ENCODE measurements at places on chromosomes 16 and 17. TPM values are rescaled to one million over a fixed set of nuclear protein-coding genes. Genes with fewer than 3 reads are reported as not detected.
A peak's percentile ranks its signal among the peaks of the same experiment; 100 is the strongest.

Gene CCDC154
- total RNA-seq = 1.0 TPM

GRCh38 chr17:66889480-66890230 lies 54.7 kb downstream of the CACNG5 start:
- no peak for DNase-seq
- H3K4me3 ChIP-seq = no peak overlapping the region
- peaks cover 37% of the 10 kb centered on the region for H3K27me3 ChIP-seq
- no peak overlapping the region for H3K27ac ChIP-seq
- H3K36me3 ChIP-seq = no peaks in the 10 kb centered on the region
- no peaks in the 10 kb centered on the region for H3K4me1 ChIP-seq

GRCh38 chr17:28792877-28793661 lies 49.3 kb downstream of the TRAF4 start:
- DNase-seq = no peak
- H3K36me3 ChIP-seq = peaks cover 5% of the 10 kb centered on the region
- no peak overlapping the region for H3K27ac ChIP-seq
- no peak overlapping the region for H3K4me3 ChIP-seq
- no peaks in the 10 kb centered on the region for H3K27me3 ChIP-seq
- H3K4me1 ChIP-seq = peaks cover 2% of the 10 kb centered on the region

Gene CBLN1
- not detected for total RNA-seq

Gene NPIPA8
- 0.39 TPM for total RNA-seq

DNA sequence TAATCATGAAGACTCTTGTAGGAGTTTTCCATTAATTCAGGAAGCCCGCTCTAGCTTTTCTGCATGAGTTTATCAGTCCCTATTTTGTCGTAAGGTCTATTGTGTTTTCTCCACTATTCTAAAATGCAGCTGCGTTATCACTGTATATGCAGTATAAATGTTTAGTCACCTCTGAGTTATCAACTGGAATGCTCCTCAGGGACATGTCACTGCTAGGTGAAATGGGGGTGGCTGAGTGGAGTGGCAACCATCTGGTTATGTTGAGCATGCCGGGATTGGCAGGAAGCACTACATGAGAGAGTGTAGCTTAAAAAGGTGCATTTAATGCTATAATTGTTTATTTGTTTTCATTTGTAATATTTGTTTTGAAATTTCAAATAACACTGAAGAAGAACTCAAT lies 285.2 kb upstream of the ELAC2 start:
- no peak for DNase-seq
- H3K36me3 ChIP-seq = no peaks in the 10 kb centered on the region
- no peak overlapping the region for H3K27ac ChIP-seq
- H3K4me1 ChIP-seq = peaks cover 17% of the 10 kb centered on the region
- H3K4me3 ChIP-seq = no peak overlapping the region

GRCh38 chr16:8569650-8570346 lies 20.5 kb downstream of the TMEM114 start:
- no peaks in the 10 kb centered on the region for H3K27me3 ChIP-seq
- H3K27ac ChIP-seq = no peak overlapping the region
- no peak for DNase-seq
- peaks cover 12% of the 10 kb centered on the region for H3K4me1 ChIP-seq
- H3K36me3 ChIP-seq = no peaks in the 10 kb centered on the region

GRCh38 chr17:4587803-4588202 lies 3.5 kb downstream of the SMTNL2 start:
- peaks cover 19% of the 10 kb centered on the region for H3K4me1 ChIP-seq
- peaks cover 50% of the 10 kb centered on the region for H3K27me3 ChIP-seq
- H3K36me3 ChIP-seq = no peaks in the 10 kb centered on the region
- H3K4me3 ChIP-seq = no peak overlapping the region

GRCh38 chr16:31270795-31271194 lies 11.0 kb downstream of the ITGAM start:
- H3K27me3 ChIP-seq = peaks cover 15% of the 10 kb centered on the region
- H3K36me3 ChIP-seq = no peaks in the 10 kb centered on the region
- no peak overlapping the region for H3K4me3 ChIP-seq
- DNase-seq = peak; percentile 13
- no peaks in the 10 kb centered on the region for H3K4me1 ChIP-seq
- H3K27ac ChIP-seq = no peak overlapping the region

Gene DPEP2
- total RNA-seq = not detected

Gene ACSF3
- 33.5 TPM for total RNA-seq

DNA sequence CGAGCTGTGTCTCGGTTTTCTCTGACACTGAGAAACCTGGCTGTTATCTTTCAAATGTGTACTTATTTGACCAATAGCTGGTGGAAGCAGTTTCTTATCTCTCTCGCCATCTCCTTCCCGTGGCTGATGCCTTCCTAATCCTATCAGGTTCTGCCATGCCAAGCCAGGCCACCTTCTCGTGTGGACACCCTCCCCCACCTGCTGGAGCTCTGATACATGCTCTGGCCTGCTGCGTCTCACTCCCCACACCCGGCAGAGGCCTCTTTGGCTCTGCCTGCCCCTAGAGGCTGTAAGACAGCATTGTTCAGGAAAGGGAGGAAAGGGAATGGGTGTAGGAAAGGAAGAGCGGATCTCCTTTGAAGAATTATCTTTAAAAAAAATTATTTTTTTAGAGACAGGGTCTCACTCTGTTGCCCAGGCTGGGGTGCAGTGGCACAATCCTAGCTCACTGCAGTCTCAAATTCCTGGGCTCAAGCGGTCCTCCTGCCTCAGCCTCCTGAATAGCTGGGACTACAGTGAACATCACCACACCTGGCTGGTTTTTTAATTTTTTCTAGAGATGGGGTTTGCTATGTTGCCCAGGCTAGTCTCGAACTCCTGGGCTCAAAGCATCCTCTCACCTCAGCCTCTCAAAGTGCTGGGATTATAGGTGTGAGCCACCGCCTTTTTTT lies 7.5 kb upstream of the ARMC5 start:
- H3K27me3 ChIP-seq = no peaks in the 10 kb centered on the region
- no peak overlapping the region for H3K4me3 ChIP-seq
- H3K36me3 ChIP-seq = no peaks in the 10 kb centered on the region
- H3K27ac ChIP-seq = peak overlapping the region; percentile 93

DNA sequence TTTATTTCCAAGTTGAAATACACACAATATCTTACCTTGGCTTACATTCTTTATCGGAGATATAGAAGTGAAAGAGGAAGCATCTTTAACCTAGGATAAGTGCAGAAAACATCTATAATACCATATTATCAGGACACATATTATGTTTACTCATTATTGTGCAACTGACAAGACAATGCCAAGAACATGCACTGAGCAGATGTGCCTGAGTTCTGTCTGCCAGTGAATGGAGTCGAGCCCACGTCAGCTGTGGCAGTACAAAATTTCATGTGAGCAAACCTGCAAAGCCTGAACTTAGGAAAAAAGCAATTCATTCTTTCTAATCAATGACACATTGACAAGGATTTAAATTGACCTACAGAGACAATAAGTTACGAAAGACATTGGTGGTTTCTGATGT lies 154.4 kb downstream of the AXIN2 start:
- DNase-seq = no peak
- H3K27ac ChIP-seq = no peak overlapping the region
- H3K4me3 ChIP-seq = no peak overlapping the region
- peaks cover 2% of the 10 kb centered on the region for H3K27me3 ChIP-seq
- H3K36me3 ChIP-seq = no peaks in the 10 kb centered on the region

DNA sequence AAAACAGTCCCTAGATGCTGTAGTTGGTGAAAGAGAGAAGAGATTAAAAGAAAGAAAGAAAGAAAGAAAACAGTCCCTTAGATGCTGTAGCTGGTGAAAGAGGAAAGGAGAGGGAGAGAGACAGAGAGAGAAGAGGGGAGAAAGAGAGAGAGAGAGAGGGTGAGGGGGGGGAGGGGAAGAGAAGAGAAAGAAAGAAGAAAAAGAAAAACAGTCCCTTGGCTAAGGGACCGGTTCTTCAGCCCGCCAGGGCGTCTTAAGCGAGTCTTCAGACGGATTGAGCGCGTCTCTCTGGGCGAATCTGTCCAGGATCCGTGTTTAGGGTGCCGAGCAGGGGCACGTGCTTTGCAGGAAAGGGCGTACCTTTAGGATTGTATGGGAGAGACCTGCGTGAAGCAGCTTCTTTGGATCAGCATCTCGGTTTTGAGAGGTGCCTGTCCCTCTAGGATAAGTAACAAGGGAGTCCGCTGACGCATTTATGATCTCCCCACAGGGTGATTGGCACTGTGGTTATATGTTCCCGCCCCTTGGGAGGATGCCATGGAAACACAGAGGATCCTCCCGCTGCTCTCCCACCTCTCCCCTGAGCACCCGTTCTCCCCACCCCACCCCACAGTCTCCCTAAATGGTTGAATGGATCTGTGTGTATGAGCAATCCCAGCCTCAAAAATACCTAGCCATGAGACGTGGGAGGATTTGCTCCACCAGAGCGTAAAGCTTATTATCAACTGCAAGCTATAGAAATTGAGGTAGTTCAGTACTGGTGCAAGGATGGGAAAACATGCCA lies 16.7 kb downstream of the GNGT2 start:
- H3K36me3 ChIP-seq = no peaks in the 10 kb centered on the region
- DNase-seq = no peak
- peaks cover 7% of the 10 kb centered on the region for H3K4me1 ChIP-seq
- H3K27ac ChIP-seq = peak overlapping the region; percentile 99
- H3K27me3 ChIP-seq = no peaks in the 10 kb centered on the region
- H3K4me3 ChIP-seq = peak overlapping the region; percentile 93

DNA sequence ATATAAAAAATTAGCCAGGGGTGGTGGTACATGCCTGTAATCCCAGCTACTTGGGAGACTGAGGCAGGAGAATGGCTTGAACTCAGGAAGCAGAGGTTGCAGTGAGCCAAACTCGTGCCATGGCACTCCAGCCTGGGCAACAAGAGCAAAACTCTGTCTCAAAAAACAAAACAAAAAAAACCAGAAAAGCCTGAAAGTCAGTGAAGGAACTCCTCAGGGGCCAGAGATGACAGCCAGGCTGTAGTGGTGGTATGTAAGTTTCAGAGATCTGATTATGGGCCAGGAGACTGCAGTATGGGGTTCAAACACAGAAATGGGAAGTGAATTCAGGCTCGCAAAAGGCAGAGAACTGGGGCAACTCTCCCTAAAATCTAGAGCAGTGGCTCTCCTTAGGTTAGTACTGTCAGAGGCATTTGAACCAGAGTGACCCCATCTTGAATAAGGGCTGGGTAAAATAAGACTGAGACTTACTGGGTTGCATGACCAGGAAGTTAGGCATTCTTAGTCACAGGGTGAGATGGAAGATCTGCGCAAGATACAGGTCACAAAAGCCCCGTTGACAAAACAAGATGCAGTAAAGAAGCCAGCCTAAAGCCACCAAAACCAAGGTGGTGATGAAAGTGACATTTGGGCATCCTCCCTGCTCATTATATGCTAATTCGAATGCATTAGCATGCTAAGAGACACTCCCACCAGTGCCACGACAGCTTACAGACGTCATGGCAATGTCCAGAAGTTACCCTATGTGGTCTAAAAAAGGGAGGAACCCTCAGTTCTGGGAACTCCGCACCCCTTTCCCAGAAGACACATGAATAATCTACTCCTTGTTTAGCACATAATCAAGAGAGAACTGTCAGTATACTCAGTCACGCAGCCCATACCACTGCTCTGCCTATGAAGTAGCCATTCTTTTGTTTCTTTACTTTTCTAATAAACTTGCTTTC lies 120.2 kb upstream of the XYLT1 start:
- H3K4me1 ChIP-seq = no peaks in the 10 kb centered on the region
- H3K4me3 ChIP-seq = no peak overlapping the region
- peak; percentile 40 for DNase-seq
- no peaks in the 10 kb centered on the region for H3K36me3 ChIP-seq
- no peaks in the 10 kb centered on the region for H3K27me3 ChIP-seq

Gene TEX14
- total RNA-seq = 0.13 TPM

Gene ASGR1
- total RNA-seq = 2.4 TPM

DNA sequence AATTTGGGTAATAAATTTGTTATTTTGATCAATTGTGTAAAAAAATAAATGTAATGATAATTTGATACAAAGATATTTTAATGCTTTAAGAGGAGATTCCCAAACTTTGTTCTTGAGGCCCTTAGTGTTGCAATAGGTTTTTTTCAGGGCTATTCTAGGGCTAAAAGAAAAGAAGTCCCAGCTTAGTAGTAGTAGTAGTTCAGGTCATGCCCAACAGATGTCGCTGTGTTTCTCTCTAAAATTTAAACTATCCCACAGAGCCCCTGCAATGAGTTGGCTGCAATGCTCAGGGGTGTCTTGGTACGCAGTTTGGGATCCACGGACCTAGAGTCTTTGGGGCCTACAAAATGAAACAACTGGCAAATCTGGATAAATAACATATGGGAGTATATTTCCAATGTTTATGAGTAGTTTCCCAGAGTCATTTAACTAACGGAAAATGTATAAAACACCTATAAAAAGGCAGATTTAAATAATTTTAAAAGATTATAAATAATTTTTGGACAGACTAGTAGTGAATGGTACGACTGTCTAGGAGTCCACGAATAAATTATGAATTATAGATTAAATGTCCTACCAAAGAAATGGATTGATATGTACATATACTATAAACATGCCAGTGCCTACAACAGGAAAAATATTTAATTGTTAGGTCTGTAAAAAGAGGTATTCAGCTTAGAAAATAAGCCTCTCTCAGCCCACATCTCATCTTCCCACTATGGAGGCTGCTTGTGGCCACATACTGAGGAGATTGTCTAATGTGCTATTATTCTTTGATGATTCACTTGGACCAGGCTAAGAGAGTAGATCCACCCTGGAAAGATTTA lies 228.5 kb upstream of the PMFBP1 start:
- peak overlapping the region; percentile 20 for H3K27ac ChIP-seq
- no peak for DNase-seq
- H3K36me3 ChIP-seq = peaks cover 5% of the 10 kb centered on the region
- H3K27me3 ChIP-seq = no peaks in the 10 kb centered on the region
- H3K4me1 ChIP-seq = peaks cover 7% of the 10 kb centered on the region

GRCh38 chr17:51684214-51684613 lies 423.9 kb downstream of the UTP18 start:
- no peaks in the 10 kb centered on the region for H3K36me3 ChIP-seq
- no peak overlapping the region for H3K27ac ChIP-seq
- no peaks in the 10 kb centered on the region for H3K4me1 ChIP-seq
- no peaks in the 10 kb centered on the region for H3K27me3 ChIP-seq

Gene DBF4B
- 6.7 TPM for total RNA-seq

DNA sequence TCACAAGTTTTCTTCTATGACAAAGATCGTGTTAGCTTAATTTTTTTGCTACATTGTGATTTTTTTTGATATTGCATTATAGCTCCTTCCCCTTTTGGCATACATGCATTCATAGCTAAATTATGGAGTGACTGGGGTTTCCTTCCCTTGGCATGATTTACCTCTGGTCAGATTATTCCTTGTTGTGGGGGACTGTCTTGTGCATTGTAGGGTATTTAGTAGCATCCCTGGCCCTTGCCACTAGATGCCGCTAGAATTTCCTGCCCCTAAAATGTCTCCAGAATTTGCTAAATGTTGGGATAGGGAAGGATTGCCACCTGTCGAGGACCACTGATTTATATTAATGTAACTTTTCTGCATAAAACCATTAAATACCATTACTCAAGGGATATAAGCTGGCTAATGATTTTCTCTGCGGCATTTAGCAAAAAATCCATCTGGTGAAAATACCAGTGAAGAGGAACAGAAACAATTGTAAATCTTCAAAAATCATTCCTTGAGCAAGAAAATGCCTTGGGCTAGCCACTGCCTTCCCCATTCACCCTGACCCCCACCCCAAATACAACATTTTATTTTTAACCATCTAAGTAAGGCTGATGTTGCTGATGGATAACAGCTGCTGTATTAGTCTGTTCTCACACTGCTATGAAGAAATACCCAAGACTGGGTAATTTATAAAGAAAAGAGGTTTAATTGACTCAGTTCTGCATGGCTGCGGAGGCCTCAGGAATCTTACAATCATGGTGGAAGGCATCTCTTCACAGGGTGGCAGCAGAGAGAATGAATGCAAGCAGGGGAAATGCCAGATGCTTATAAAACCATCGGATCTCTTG lies 195.2 kb downstream of the MAP2K6 start:
- peaks cover 43% of the 10 kb centered on the region for H3K4me1 ChIP-seq
- no peak for DNase-seq
- H3K27ac ChIP-seq = peak overlapping the region; percentile 84
- no peak overlapping the region for H3K4me3 ChIP-seq
- H3K27me3 ChIP-seq = no peaks in the 10 kb centered on the region
